ENCODE measurements at places on chromosomes 3 and 15.
A peak's percentile ranks its signal among the peaks of the same experiment; 100 is the strongest.

DNA sequence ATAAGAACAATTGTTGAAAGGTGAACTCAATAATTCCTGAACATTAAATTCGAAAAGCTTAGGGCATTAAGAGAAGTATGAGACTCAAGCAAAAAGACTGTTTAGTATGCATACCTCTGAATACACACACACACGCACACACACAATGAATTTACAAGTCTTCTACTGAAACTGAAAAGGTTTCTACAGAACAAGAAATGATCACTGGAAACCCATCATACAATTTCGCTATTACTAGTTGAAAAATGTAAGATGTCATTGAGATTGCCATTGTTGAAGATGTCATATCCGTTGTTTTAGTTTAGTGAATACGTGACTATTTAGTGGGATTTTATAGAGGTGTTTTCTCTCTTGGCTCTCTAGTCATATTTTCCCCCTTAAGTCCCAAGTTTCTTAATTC, 106.8 kb downstream of the FOXB1 start:
- DNase-seq: no peak

GRCh38 chr3:148366743-148367410, 330.8 kb upstream of the AGTR1 start:
- DNase-seq: peak; percentile 17

DNA sequence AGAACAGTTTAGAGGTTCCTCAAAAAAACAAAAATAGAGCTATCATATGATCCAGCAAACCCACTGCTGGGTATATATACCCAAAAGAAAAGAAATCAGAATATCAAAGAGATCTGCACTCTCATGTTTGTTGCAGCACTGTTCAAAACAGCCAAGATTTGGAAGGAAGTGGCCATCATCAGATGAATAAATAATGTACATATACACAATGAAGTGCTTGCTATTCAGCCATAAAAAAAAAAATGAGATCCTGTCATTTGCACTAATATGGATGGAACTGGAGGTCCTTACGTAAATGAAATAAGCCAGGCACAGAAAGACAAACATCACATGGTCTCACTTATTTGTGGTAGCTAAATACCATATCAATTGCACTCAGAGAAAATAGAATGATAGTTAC, 58.4 kb downstream of the SCAPER start:
- DNase-seq: no peak

DNA sequence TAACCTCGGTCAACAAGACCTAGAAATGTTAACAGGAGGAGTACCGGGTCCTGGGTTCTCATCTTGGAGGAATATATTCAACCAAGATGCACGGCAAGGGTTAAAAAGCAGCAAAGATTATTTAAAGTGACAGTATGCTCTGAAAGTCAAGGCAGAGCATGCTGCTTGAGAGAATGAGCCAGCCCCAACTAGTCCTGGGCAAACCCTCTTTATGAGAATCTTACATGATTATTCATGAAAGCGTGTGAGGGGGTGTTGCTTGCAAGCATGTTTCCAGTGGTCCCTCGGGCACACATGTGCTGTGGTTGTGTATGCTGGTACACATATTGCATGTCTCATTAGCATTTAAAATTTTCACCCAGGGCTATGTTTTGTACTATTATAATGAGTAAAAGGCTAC, 1445.6 kb downstream of the SI start:
- no peak for DNase-seq

DNA sequence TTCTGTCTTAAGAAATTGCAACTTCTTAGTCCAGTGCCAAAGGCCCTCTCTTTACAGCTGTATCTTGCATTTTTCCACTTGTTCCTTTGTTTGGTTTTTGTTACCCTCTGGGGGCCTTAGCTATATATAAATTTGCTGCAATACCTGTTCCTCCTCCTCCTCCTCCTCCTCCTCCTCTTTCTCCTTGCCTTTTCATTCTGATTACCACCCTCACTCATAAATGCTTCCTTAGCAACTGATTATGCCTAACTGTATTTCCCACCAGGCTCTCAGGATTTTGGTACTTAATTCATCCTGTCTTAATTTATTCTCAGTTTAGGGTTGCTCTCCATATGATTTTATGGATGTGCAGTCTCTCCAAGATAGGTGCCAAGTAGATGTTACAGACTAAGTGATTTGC, 65.7 kb downstream of the SLMAP start:
- DNase-seq: no peak

GRCh38 chr3:141462176-141462859, 24.5 kb upstream of the RASA2 start:
- no peak for DNase-seq

DNA sequence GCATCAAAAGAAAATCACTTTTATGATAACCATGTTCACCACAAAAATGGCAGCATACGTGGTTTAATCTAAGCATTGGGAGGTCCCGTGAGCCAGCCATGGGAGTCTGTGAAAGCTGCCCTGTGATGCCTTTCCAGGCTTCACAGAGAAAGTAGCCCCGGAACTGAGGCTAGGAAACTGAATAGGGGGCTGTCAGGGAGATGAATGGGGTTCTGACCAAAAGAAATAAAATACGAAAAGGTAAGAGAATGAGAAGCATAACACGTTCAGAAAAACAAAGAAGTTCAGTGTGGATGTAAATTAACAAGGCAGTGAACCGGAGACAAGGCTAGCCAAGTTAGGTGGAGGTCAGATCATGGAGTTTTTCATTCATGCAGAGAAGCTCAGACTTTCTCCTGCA, 118.9 kb downstream of the ANXA2 start:
- DNase-seq: no peak

GRCh38 chr3:181872887-181873286, 161.2 kb downstream of the SOX2 start:
- no peak for DNase-seq

- DNase-seq: no peak
Measured at GRCh38 chr3:40766396-40766795, 241.6 kb downstream of the ZNF621 start.

GRCh38 chr3:186643493-186643892, 3.3 kb downstream of the FETUB start:
- DNase-seq: no peak

DNA sequence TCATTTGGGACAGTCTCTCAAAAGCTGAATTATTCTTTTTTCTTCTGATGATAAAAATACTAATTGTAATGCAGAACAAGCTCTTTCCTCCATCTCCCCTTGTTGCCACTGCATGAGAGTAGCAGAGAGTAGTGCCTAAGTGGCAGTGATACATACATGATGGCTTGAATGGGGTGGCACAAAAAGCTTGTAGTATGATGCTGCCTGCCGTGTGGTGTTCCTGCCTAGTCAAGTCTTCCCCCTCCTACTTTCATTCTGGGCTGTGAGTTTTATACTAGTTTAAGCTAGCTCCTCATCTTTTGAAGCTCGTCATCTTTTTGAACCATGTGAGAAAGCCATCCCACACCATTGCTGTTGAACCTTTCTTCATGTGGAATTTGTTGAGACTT, 230.5 kb downstream of the NFKBIZ start:
- no peak for DNase-seq

DNA sequence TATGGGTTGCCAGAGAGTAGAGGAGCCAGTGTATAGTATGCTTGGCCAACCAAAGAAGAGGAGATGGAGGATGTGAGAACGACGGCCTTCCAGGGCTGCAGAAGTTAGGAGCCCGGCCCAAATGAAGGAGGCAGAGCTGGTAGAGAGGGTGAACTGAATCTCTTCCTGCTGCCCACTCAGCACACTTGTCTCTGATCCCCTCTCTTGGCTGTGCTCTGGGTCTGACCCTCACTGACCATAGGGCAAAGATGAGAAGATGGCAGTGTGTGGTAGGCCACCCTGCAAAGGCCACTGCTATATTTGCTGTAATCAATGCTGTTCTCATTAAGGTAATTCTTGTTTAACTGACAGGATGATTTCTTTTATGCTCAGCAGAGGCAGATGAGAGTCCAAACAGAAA, 256.0 kb downstream of the OCA2 start:
- DNase-seq: no peak

- no peak for DNase-seq
Measured at GRCh38 chr3:32556332-32556731, 14.3 kb downstream of the DYNC1LI1 start.

DNA sequence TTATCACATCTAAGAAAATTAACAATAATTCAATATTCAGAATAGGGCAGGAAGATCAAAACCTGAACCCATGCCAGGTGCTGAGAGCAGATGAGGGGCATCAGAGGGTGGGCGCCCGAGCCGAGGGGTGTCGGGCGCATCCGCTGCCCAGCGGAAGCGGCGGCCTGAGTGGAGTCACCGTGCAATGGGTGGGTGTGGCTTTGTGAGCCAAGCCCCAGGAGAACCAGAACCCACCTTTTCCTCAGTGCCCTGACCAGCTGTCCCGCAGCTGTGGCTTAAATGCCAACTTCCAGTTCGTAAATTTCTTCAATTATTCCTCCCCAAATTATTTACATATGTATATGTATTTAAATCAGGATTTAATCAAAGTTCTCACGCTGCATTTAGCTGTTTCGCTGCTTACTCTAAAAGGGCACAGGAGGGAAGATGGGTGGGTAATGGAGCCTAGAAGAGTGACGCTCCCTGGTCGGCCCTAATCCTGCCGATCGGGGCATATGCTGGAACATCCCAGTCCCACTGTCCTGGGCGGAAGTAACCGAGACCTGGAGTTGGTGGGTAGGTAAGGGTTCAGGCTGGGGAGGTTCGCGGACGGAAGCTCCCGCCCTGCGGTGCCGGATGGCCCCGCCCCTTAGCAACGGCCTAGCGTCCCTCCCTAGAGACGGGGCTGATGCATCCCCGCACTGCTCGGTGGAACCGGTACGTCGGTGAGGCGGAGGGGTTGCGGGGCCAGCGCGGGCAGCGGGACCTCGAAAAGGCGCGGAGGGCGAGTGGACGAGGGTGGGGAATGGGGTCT, 1.3 kb downstream of the DNAH1 start:
- DNase-seq: no peak

GRCh38 chr3:117306299-117306698, 596.7 kb downstream of the TUSC7 start:
- no peak for DNase-seq

DNA sequence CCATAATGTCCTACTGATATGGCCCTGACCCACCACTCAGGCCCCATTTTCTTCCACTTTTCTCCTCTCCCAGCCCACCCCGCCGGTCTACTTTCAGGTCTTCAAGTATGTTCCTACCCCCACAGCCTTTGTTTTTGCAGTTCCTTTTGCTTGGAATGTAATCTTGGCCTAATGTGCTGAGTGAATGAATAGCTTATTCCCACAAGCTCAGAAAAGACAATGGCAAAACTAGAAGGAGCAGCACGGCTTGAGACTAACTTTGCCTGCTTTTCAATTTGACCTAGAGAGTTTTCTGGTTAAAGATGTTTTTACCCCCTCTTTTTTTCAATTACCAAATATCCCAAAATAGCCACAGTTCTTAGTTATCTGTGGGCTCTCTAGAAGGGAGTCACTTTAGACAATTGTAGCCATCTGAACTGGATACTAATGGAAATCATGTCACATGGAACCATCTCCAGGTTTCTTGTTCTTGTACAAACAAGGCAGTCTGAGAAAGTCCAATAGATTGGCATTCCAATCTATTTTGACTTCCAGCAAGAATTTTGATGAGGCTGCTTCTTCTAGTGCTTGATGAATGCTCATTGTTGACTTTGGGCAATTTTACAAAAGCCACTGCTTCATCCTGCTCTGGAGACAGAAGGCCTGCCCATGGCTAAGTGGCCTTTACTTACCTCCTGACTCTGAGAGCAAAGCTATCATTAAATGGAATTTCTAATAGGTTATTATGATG, 16.3 kb upstream of the LMCD1 start:
- DNase-seq: no peak

GRCh38 chr3:57778494-57778893, 22.4 kb downstream of the SLMAP start:
- no peak for DNase-seq

DNA sequence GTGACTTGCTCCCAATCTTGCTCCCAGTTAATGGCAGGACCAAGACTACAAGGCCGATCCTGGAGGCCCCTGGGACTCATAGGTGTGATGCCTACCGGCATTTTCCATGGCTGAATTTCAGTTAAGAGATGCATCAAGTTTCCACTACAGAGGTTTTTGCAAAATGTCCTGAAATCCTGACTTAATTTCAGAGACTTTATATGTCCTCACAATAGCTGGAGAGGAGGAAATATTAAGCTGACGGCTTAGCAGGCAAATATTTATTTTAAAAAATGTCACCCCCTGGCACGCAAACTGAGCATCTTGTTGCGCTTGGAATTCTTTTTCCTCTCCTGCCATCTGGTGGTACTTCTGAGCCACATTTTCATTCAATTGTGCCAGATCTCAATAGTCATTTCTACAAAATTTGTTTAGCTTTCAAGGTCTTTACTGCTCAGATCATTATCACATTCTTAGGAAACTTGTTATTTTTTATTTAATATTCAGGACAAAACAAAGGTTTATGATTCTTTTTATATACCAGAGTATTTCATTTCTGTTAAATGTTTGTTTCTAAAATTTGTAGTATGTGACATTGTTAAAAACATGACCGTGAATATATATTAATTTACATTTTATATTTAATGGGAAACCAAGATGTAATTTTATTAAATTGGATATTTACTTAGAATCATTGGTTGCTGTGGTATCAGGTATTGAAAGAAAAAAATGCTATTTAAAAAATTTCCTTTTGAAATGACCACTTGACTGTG, 189.2 kb upstream of the THRB start:
- DNase-seq: peak; percentile 51

DNA sequence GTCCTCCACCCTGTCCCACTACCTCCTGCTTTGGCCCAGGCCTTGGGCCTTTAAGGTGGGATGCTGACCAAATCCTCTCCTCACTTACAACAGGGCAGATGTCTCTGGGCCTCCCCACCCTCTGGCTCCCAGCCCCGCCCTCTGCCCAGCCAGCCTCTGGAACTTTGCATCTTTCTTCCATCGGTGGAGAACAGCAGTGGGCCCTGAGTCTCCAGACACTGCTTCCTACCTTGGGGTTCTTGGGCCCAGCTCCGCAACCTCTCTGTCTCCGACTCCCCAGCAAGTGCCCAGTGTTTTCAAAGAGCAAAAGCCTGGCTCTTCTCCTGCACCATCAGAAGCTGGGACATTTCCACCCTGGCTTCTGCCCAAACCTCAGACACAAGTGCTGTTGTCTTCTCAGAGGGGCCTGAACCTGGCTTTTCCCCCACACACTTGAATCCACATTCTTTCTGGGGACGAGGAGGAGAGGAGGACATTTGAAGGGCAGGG, 33.1 kb downstream of the MRAS start:
- peak; percentile 46 for DNase-seq

DNA sequence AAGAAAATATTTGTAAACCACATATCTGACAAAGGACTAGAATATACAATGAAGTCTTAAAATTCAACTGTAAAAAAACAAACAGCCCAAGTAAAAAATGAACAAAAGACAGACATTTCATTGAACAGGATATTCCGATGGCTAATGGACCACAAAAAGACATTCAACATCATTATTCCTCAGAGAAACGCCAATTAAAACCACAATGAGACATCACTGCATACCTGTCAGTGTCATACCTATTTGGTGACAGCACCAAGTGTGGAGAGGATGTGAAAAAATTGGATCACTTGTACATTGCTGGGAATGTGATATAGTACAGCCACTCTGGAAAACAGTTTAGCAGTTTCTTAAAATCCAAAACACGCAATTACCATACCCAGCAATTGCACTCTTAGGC, 29.9 kb upstream of the TJP1 start:
- peak; percentile 50 for DNase-seq

- no peak for DNase-seq
Measured at GRCh38 chr3:127982155-127982554, 67.1 kb downstream of the KBTBD12 start.

- DNase-seq: no peak
Measured at GRCh38 chr3:152461460-152461859, 192.7 kb downstream of the MBNL1 start.
